ENCODE measurements at places on chromosomes 2 and 18.

- no peak for DNase-seq
Observed at GRCh38 chr2:62151306-62151638, 44.6 kb upstream of the B3GNT2 start.

DNA sequence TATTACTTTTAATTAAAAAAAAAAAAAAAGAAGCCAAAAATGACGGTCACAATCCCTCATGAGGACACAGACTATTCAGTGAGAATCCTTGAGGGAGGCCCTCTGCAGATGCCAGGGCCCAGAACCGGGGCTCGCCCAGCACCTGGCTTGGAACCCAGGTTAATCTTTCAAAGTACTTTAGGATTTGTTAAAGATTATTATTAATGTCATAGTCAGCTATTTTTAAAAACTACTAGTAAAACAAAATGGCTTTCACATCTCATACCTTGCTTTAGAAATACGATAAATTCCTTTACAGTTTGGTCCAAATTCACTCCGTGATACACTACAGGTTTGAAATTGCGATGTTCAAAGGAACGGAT, 27.1 kb downstream of the C2orf76 start:
- DNase-seq, result no peak

DNA sequence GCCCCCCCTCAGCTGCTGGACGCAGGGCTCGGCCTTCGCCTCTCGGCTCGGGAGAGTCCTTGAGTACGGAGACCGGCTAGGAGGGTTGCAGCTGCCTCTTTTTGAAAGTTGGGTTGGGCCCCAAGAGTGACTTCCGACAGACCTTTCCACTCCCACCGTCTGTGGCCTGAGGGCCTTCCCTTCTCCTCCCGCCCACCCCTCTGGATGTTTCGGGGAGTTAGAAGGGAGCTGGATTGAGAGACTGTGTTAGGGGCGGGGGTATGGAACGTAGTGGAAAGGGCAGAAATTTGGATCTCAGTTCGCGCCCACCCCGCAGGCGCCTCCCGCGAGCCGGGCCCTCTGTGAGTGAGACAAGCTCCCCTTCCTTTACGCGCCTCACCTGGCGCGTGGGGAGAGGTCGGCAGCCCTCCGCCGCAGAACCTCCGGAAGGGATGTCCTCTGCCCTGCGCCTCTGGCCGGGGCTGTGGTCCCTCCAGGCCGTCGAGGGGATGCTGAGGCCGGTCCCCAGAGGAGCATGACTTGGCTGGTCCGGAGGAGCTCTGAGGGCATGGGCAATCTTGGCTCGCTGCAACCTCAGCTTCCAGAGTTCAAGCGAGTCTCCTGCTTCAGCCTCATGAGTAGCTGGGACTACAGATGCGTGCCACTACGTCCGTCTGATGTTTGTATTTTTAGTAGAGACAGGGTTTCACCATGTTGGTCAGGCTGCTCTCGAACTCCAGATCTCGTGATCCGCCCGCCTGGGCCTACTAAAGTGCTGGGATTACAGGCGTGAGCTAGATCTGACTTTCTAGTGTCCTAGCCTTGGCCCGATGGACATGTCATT, 15.9 kb downstream of the C2orf74 start:
- peak; percentile 33 for DNase-seq

DNA sequence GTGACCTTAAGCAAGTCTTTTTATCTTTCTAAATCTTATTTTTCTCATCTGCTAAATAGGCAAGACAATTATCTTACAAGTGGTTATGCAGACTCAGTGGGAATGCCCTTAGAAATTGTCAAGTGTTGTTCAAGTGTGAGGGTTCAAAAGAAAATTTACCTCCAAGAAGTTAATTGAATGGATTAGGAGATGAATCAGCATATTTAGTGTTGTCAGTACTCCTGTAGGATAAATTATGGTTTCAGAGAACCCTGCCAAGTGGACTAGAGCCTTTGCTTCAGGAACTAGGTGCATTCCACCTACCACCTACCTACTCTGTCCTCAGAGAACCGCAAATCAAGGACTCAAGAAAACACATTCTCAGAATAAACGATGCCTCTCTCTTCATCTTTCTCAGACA, 69.8 kb upstream of the KCTD1 start:
- DNase-seq, result no peak

DNA sequence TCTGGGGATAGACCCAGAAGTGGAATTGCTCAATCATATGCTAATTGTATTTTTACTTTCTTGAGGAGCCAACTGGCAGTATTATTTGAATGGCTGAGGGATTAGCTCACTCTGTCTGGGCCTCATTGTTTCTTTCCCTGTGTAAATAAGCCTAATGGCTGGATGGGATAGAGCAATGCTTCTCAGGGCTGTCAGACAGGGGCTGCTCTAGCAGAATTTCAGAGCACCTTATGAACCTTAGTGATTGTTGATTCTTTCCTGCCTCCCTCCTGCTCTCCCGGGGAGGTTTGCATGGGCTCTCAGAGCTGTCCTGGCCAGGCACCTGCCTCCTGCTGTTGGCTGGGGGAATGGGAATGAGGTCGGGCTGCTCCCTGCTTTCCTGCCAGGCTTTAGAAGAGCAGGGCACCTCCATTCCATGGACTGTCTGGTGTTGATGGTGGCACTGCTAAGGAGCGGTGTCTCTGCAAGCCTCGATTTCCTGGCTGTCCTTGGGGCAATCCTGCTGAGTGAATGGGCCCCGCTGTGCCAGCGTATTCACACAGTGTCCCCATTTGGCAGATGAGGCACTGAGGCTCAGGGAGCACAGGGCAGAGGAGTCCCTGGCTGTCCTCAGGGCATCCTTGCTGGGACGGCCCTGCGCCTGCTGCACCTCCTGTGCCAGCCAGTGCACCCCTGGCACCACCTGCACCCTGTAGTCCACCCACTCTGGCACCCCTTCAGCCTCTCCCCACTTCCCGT, 468.2 kb upstream of the HS6ST1 start:
- no peak for DNase-seq

DNA sequence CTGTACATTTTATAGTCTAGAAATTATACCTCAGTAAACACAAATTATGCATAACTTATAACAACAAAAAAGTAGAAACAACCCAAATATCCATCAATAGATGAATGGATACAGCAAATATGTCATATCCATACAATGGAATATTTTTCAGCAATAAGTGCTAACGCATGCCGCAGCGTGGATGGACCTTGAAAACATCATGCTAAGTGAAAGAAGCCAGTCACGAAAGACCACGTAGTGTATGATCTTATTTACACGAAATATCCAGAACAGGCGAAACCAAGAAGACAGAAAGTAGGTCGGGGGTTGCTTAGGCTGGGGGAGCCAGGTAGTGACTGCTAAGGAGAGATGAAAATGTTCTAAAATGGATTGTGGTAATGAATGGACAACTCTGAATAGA, 167.1 kb upstream of the MYCN start:
- no peak for DNase-seq

DNA sequence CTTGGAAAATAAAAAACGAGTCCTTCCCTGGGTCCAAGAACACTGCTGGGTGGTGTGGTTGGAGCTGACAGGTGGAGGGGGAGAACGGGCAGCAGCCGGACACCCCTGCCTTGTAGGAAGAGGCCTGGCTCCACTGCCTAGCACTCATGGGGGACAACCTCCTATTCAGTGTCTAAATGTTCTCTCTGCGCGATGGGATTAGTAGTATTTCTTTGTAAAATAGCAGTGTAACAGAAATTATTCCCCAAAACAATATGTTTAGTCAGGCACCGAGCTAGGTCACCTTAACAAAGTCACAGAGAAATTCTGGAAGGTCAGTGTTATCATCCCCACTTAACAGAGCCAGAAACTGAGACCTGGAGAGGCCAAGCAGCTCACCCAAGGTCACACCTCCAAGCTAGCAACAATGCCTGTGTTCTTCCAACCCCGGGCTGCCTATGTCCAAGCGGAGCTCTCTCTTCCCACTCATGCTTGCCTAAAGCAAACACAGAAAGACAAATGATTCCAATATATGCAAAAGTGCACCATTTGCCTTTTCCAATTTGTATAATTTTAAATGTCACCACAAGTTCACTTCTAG, 68.0 kb downstream of the STEAP3 start:
- no peak for DNase-seq

DNA sequence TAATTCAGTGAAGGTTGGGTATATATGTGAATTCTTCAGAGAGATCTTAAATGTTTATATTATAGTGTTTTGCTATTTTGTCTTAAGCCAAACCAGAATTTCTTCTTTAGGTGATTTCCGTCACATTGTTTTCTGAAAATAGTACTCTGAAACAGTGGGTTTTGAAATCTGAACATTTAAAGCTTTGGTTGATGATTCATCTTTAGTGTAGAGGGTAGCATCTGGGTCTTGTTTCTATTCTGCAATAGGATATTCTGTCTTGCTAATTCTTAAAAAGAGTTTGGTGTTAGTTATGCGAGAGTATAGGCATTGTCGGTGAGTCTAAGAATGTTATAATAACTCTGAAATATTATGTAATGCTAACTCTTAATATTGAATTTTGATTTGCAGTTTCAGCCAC, 69.6 kb upstream of the FAM237A start:
- no peak for DNase-seq

- DNase-seq, result peak; percentile 1
Observed at GRCh38 chr2:196143730-196144131, 27.6 kb downstream of the STK17B start.

GRCh38 chr18:37450434-37451132, 115.0 kb downstream of the CELF4 start:
- no peak for DNase-seq
